Activated T-cell treated with anti-CD3 and anti-CD28 coated beads for 1 hour (primary cell): ENCODE measurements at places on chromosomes 7 and 10.
A peak's percentile ranks its signal among the peaks of the same experiment; 100 is the strongest.

DNA sequence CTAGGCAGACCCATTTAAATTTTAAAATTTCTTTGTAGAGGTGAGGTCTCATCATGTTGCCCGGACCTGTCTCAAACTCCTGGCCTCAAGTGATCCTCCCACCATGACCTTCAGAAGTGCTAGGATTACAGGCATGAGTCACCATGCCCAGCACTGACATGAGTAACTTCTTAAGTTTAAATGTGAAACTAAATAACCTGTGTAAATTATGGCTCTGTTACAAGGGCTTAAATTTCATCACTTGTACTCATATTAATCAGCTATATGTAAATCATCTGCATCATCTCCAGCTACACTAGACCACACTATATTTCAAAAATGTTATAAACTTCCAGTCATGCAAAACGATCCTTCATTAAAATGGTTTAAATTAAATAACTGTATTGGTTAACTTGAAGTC, 56.1 kb downstream of the ATAD1 start:
- no peak for DNase-seq

- no peak for DNase-seq
These were observed 9.7 kb downstream of the ASB10 start for GRCh38 chr7:151177310-151177709.

DNA sequence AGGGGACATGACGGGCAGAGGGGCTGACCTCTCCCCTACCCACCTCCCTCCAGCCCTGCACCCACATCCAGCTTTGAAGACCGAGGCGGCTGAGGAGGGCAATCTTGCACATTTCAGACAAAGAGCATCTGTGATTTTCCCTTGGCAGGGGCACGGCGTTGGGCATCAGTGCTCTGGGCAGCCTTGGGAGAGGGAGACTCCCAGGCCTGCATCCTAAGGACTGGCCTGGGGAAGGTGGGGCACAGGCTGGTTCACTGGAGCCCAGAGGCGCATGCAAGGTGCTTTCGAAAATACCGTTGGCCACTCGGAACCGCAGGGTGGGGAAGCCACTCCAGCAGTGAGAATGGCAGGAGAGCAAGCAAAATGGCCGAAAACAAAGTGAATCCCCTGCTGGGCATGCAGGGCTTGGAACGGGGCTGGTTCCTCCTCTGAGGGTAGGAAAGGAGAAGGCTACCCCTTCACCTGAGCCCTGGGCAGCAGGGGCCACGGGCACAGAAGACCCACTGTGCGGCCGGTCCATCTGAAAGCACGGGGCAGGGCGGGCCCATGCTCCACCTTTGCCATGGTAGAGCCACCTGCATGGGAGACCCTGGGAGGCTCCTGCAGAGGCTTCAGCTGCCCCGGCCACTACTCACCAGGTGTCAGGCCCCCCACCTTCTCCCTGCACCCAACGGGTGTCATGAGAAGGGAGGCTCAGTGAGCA, 49.8 kb downstream of the EBF3 start:
- no peak for DNase-seq

GRCh38 chr10:102611514-102612087, 32.7 kb upstream of the TRIM8 start:
- DNase-seq = no peak

GRCh38 chr10:80924063-80924952, 386.6 kb downstream of the SH2D4B start:
- DNase-seq = peak; percentile 5

DNA sequence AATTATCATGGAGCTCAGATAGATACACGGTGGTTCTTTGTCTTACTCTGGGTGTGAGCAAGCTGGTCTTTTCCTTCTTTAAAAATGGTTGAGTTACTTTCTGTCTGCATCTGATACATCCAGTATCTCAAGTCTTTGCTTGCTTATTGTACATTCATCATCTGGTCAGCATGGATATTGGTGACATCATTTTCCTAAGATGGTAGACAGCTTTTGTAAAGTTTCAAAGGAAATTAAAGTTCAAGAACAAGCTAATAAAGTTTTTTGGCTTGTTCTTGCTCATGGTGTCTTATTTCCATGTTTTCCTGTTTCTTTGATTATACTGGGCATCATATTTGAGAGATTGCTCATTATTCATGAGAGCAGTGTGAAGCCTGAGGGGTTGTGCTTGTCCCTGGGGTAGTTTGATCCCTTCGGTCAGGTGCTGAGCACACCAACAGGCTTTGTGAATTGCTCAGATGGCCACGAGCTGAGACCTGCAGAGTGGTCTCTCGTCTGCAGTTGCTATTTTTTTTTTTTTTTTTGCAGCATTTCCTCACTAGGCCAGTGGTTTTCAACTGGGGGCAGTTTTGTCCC, 38.5 kb downstream of the MGMT start:
- DNase-seq = no peak

DNA sequence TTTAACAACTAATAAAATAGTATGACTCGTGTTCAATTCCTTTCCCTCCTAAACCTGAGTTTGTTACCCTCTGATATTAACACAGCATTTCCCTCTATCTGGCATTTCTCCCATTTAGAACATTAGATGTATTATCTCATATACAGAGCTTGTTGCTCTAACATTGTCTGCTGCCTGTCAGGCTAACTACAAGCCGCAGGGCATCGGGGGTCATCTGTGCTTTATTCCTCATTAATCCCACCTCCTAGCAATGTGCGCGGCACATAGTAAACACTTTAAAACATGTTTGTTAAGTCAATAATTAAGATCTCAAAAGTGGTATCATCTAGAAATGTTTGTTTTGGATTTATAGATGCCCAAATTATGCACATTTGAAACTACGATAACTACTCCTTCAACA, 52.9 kb upstream of the NEBL start:
- DNase-seq = no peak

DNA sequence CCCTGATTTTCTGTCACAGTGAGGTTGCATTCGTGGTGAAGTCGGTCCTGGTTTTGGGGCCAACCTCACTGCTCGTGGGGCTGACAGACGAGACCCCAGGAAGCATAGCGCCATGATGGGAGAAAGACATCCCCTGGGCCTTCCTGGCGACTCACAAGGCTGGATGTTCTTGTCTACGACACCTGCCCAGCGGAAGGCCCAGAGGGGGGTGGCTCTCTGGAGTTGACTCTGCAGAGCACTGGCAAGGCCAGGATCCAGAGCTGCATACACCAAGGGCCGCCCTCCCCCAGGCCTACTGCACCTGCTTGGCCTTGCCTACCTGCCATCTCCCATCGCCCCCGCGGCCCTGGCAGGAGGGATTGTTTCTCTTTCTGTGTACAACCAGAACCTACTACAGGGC, 608.9 kb downstream of the PTPRN2 start:
- no peak for DNase-seq

- no peak for DNase-seq
These were observed 1073.5 kb upstream of the LRRN3 start for GRCh38 chr7:110017405-110017804.

GRCh38 chr10:76641215-76641614, 996.4 kb downstream of the KCNMA1 start:
- no peak for DNase-seq

GRCh38 chr10:127148066-127148932, 48.1 kb downstream of the INSYN2A start:
- no peak for DNase-seq

- no peak for DNase-seq
These were observed 28.2 kb downstream of the MINDY4 start for GRCh38 chr7:30799206-30799975.

GRCh38 chr7:30835396-30835915, 64.2 kb downstream of the MINDY4 start:
- no peak for DNase-seq

DNA sequence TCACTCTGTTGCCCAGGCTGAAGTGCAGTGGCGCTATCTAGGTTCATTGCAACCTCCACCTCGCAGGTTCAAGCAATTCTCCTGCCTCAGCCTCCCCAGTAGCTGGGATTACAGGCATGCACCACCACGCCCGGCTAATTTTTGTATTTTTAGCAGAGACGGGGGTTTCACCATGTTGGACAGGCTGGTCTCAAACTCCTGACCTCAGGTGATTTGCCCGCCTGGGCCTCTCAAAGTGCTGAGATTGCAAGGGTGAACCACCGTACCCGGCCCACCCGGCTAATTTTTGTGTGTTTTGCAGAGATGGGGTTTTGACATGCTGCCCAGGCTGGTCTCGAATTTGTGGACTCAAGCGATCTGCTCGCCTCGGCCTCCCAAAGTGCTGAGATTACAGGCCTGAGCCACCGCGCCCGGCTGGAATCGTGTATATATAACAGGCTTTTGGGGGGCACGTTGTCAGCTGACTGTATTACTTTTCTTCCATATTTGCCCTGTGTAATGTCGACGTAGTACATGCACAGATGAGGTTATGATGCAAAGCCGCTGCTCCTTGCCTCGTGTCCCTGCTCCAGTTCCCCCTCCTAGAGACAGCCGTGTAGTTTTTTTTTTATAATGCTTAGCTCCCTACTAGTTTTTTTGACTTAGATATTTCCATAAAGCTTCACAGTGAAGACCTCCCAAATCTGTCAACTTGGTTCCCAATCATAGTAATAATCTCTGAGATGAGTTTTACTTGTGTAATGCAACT, 883 bp upstream of the TRA2A start:
- DNase-seq = no peak
